Dermis blood vessel endothelial cell (primary cell): ENCODE measurements at places on chromosomes 3 and 15. TPM values are rescaled to one million over a fixed set of nuclear protein-coding genes. Genes with fewer than 3 reads are reported as not detected.

DAZL gene
- not detected in 2 replicates for total RNA-seq

RTP1 gene
- not detected in 2 replicates for total RNA-seq

RAD51 gene
- total RNA-seq: 4.8 and 10.7 TPM in 2 replicates

MAGI1 gene
- 101 and 106 TPM in 2 replicates for total RNA-seq

ITIH1 gene
- total RNA-seq: not detected in 2 replicates

CYP19A1 gene
- not detected in 2 replicates for total RNA-seq

CORO2B gene
- total RNA-seq: 1.0 and 1.4 TPM in 2 replicates

ERC2 gene
- 0.79 and 2.4 TPM in 2 replicates for total RNA-seq

IL5RA gene
- not detected in 2 replicates for total RNA-seq

STRIT1 gene
- not detected in 2 replicates for total RNA-seq
